ENCODE measurements at places on chromosomes 4 and X.

DNA sequence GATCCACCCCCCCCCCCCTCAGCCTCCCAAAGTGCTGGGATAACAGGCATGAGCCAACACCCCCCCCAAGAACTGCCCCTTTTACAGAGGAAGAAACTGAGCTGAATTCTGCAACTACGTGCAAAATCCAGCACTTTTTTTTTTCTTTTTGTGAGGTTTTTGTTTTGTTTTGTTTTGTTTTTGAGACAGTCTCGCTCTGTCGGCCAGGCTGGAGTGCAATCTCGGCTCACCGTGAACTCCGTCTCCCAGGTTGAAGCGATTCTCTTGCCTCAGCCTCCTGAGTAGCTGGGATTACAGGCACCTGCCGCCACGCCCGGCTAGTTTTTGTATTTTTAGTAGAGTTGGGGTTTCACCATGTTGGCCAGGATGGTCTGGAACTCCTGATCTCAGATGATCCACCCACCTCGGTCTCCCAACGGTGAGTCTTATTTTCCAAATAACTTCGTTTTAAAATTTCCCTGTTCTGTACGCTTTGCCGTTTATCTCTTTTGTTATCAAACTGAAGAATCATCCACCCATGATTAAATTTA, 4.9 kb downstream of the CRLF2 start:
- DNase-seq, result no peak

DNA sequence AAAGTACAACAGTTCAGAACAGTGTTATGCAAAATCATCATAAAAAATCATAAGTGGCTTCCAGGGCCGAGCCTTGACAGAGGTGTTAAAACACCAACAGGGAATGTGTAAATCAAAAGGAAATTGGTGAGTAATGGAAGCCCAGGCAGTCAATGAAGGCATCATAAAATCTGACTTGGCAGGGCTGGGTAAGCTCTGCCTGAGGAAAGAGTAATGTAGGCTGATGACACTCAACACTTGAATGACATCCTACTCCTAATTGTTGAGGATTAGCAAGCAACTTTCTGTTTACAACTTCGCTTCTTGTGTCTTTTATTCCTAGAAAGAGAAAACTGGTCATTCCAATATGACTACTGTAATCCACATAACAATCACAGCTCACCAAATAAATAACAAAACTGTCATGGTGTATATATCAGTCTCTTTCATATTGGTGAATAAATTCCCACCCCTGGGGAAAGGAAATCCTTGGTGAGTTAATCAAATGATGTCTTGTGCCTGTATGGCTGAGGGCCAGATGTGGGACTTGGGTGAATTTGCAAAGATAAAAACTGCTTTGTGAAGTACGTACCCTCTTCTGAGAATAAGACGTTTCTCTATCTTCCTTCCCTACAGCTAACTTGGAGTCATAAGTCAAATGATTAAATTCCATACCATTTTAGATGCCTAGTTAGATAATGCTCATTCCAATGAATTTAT, 196.8 kb downstream of the DCHS2 start:
- DNase-seq, result no peak

GRCh38 chr4:5869966-5870619, 22.8 kb downstream of the CRMP1 start:
- DNase-seq, result no peak

- no peak for DNase-seq
Observed at GRCh38 chrX:24979081-24979480, 36.7 kb downstream of the ARX start.

- DNase-seq, result no peak
Observed at GRCh38 chr4:144734522-144734921, 88.6 kb downstream of the HHIP start.

GRCh38 chr4:1690698-1691097, 6.6 kb upstream of the FAM53A start:
- DNase-seq, result no peak

- DNase-seq, result no peak
Observed at GRCh38 chrX:57905141-57905540, 5.1 kb downstream of the ZXDA start.

DNA sequence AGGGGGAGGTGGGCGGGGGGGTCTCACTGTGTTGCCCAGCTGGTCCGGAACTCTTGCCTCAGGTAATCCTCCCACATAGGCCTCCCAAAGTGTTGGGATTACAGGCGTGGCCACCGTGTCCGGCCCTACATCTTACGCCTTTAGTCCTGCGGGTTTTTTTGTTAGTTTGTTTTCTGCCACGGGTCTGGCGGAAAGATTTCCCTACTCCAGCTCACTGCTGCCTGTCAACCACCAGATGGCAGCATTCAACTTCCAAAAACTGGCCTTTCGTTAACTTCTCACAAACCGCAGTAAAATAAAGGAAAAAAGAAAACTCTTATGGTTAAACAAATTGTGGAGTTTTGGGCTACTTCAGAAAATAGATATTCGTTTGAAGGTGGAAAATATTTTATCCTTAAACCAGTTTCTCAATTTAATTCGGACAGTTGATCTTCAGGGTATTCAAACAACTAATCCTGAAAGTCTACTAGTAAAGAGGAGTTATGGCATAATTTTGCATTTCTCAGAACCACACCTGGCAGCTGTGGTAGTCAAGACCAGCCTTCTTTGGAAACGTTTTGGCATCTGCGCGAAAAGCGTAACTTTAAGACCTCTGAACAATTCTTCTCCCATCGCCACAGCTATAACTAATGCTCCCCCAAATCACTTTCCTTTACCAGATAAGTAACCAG, 41.1 kb downstream of the LUZP4 start:
- no peak for DNase-seq

- DNase-seq, result no peak
Observed at GRCh38 chr4:53717064-53717549, 125.8 kb upstream of the LNX1 start.

- no peak for DNase-seq
Observed at GRCh38 chrX:30781711-30782444, 107.2 kb downstream of the TAB3 start.

DNA sequence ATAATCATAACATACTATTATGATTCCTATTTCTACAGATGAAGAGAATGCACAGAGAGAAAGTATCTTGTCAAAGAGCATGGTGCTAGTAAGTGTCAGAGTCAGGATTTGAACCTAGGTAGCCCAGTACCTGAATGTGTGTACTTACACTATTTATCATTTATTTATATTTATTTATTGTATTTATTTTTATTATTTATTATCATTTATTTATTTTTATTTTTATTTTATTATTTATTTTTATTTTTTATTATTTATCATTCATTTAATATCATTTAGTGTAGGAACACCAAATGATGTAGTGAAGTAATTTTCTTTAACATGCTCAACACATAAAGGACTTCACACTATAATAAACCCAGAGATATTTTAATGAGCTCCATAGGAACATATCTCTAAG, 209.4 kb upstream of the ZFP42 start:
- no peak for DNase-seq

GRCh38 chr4:183105092-183105491, 6.0 kb downstream of the WWC2 start:
- DNase-seq, result no peak

GRCh38 chr4:113148925-113149324, 99.5 kb downstream of the ANK2 start:
- no peak for DNase-seq
